ENCODE measurements at places on chromosomes 1 and 21. TPM values are rescaled to one million over a fixed set of nuclear protein-coding genes. Genes with fewer than 3 reads are reported as not detected.

- DNase-seq: no peak
Observed at GRCh38 chr1:109768820-109769219, 5.1 kb upstream of the EPS8L3 start.

DNA sequence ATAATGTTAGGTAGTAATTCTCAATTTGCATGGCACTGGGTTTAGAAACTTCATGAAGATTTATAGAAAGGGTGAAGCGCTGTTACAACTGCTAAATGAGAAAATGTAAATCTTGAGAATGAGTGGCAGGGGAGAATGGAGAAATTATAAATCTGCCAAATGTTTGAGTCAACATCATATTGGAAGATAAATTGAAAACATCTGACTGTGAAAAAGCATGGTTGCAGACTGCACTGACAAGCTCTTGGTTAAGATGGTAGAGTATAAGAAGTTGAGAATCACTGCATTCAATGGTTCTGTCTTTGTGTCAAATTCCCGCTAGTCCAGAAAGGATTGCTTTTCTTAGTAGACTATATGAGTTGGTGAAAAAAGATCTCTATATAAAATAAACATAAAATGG is 113.3 kb upstream of the DUSP10 start:
- no peak for DNase-seq

DNA sequence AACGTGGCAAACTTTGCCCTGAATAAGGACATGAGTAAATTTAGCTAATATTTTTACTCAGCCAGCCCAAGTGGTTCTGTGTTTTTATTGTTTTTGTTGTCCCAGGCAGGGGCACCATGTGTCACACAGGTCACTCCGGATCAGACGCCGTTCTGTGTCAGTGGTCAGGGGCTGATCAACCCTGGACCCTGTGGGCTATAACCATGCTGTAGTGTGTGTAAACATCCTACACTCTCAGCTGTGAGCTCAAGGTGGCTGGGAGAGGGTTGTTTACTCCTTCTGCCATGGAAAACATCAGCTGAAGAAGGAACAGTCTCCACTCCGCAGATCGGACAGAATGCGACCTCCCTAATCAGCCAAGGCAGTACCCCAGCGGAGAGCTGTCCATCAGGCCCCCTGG is 26.5 kb upstream of the KCNQ4 start:
- DNase-seq: no peak

DNA sequence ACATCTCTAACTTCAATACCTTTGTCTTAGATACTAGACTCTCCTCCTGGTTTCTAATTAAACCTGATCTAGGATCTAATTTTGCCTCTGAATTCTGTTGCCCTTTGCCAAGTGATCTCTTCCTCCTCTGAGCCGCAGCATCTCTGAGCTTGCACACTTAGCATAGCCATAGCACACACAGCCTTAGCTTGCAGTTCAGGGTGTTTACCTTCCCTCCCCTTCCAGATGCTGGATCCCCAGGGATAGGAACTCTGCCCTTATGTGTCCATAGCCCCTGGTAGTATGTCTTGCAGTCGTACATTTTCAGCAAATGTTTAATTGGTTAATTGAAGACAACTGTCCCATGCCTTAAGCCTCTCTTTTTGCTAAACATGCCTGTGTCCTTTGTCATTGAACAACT is 30.3 kb downstream of the SELL start:
- no peak for DNase-seq

Gene GBP5
- 0.84 TPM for polyA plus RNA-seq

- no peak for DNase-seq
Observed at GRCh38 chr1:60886793-60887331, 195.5 kb upstream of the NFIA start.

DNA sequence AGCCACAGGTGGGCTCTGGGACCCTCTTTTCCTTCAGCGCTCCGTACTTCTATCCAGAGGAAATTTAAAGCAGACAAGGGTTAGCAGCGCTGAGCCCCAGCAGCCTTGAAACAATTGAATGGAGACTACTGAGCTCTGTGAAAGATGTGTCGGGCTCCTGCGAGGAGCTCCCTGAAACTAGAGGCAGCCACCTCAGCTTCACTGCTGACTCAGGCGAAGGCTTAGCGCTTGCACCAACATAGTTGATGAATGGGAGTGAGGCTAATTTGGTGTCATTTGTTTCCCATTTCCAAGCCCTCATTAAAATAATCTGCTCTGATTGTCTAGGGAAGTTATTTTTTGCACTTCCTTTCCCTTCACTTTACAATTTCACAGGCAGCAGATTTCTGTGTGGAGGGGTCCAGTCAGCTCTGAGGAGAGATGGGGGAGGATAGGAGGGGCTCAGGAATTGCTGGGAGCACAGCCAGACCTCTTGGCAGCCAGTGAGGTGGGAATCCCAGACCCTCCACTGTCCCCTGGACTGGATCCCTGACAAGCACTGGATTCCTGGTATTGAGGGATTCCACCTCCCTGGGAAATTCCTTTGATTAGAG is 398.9 kb upstream of the PLXNA2 start:
- no peak for DNase-seq

All from renal cortex interstitium (tissue), 15 donors.